Glomerular endothelial cell (primary cell): ENCODE measurements at places on chromosomes 11 and 22.

DNA sequence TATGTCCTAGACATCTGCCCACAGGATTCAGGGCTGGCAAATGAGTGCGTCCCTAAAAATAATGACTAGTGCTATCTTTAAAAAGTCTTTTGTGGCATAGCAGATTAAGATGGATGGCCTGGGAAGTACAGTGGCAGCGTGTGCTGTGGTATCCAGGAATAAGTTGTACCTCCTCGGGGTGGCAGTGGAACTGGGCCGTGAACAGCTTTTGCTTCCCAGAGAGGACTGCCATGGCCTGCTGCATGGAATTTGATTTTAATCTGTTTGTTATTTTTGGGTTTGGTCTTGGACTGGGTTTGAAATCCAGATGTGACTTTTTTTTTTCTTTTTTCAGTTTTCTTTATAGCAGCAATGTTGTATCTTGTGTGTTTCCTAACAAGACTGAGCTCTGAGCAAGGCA, 71.3 kb upstream of the PARVG start:
- no peak for DNase-seq

DNA sequence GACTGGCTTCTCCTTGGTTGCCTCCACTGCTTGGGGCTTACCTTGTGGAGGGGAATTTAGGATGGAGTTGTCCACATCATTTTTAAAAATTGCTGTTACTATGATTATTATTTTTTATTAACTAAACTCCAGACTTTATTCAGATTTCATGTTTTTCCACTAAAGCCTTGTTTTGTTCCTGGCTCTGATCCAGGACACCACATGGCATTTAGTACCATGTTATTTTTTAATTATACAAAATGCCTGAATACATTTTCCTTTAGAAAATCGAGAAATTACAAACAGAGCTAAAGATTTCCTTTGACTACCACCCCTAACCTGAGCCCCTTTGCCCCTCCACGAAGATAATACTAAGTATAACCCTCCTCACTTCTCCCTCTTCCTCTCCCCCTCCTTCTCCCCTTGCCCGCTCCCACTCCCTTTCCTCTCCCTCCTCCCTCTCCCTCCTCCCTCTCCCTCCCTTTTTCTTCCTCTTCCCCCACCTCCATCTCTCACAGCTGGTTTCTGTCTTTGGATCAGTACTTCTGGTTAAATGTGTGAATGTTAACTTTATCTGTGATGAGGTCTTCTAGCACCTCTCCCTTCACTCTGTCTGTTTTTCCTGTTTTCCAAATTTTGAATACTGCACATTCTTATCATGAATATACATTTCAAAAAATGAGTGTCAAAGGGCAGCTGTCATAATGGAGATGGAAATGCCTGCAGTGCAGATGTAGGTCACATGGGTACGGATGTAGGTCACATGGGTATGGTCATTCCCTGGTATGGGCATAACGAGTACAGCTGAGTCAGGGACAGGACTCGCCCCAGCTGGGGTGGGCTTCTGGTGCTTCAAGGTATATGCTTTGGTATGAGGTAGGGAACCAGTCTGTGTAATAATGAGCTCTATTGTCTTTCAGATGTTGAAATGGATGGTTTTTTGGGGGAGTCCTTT, 54.4 kb upstream of the OR4B1 start:
- DNase-seq = no peak

- no peak for DNase-seq
Measured at GRCh38 chr11:56624661-56625110, 10.0 kb upstream of the OR5M1 start.

- DNase-seq = no peak
Measured at GRCh38 chr11:32418836-32419235, 16.5 kb downstream of the WT1 start.

DNA sequence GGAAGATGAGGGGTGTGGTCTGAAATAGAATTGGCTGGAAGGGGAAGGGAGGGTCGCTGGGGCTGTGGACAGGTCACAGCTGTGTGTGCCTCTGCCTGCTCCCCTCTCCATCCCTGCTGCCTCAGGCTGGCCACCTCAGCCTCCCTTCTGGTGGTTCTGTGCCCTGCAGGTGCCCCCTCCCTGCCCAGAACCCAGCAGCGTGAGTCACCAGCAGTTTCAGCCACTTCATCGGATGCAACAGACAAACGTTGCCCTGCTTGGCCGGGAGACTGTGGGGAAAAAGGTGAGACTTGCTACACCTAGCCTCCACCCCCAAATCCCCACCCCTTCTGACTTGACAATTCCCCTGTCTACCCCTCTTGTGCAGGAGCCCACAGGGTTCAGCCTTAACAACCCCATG, 21.8 kb upstream of the LRRC10B start:
- DNase-seq = no peak

DNA sequence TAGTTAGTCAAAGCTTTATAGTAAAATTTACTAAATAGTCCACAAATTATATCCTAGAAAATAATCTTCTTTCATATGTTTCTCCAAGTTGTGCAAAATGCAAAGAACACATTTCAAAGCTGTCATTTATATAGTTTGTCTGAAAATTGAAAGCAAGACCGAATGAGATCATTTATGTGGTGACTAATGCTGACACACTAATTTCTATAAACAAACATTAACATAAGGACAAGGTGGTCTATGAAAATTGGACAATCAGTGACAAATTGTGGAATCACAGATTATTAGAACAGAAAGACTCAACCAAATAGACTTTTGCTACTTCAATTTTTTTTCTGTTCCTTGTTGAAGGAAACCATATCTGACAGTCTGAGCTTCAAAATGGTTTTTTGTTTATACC, 1056.1 kb downstream of the LRRC4C start:
- DNase-seq = no peak

DNA sequence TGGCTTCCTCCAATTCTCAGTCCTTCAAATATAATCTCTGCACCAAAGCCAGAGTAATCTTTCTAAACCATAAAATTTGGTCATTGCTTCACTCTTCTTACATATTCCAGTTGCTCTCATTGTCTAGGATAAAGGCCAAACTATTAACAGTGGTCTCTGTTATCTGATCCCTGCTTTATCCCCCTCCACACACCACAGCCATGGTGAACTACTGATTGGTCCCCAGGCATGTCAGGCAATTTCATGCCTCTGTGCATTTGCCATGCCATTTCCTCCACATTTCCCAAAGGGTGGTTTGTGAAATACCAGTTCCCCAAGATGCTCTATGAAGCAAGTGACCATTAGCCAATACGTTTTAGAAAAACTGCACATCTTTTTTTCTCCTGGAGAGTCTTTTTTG, 97.0 kb downstream of the FAM181B start:
- no peak for DNase-seq

DNA sequence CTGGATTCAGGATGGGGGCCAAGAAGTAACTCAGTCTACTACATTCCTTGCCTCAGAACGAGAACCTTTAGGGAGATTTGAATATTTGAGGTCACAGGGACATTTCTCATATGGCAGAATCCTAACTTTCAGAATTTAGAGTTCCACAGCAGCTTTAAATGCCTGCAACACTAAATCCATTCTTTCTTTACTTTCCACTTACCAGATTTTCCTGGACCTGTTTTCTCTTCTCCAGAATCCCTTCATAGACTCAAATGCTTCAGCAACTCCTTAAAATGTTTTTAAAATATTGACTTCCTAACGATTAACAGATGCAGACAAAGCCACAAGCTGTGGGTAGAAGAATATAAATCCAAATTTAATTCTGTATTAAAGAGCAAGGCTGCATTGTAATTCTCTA, 63.1 kb downstream of the PRSS23 start:
- DNase-seq = no peak

DNA sequence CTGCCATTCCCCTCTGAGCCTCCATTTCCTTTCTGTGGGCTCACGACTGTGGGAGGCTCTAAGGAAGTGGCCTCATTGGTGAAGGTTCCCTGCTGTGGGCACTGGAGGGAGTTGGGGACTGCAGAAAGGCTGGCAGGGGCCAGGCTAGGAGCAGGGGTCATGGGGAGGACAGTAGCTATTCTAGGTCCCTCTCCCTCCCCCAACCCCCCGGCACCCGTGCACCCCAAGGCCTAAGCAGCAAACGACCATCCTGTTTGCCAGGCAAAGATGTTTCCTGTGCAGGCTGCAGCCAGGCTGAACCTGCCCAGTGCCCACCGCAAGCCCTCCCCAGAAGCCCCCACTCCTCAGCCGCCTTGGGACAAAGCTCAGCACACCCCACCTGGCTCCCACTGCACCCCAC, 189.4 kb downstream of the MN1 start:
- DNase-seq = no peak

DNA sequence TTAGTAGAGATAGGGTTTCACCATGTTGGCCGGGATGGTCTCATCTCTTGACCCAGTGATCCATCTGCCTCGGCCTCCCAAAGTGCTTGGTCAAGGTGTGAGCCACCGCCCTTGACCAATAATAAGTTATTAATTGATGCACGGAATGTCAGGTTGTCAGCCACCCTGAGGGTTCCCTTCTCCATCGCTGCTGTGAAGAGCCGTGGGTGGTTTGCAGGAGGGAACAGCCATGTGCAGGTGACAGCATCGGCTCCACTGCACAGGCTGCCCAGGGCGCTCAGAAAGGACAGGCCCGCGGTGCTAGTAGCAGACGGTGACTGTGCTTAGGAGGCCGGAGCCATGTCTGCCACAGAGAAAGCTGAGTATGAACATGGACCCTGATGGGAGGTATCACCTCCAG, 814.0 kb downstream of the BRD1 start:
- DNase-seq = no peak
